RWPE2 (cell line): ENCODE measurements at places on chromosomes 4 and X.

DNA sequence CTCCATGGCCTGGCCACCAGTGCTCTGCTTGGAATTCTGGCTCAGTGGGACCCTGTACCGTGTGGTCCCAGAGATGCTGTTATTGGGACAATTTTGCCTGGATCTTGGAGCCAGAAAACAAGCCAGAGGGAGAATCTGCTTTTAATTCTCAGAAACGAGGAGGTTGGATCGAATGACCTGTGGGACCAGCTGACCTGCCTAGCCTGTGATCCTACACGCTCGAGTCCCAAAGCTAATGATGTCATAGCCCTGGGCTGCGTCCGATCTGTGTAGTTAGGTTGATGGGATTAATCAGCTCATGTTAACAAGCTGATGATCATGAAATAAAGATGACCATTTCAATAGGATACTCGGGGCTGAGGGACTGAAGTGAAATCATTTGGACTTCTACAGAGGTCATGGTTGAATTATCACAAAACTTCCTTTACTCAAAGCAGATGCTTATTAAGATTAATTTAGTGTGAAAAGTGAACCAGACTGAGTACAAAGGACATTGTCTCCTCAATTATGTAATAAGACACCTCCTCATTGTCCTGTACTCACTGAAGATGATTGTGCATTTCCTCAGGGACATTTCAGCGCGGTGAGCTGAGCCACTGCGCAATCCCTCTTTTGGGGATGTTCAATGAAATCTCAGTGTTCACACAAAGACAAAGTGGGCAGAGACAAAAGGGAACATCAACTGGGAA, 51.9 kb upstream of the STX18 start:
- DNase-seq, result no peak

GRCh38 chr4:139728840-139729239, 63.2 kb downstream of the MGST2 start:
- DNase-seq, result no peak

GRCh38 chr4:2893772-2894171, 50.1 kb downstream of the ADD1 start:
- DNase-seq, result no peak

DNA sequence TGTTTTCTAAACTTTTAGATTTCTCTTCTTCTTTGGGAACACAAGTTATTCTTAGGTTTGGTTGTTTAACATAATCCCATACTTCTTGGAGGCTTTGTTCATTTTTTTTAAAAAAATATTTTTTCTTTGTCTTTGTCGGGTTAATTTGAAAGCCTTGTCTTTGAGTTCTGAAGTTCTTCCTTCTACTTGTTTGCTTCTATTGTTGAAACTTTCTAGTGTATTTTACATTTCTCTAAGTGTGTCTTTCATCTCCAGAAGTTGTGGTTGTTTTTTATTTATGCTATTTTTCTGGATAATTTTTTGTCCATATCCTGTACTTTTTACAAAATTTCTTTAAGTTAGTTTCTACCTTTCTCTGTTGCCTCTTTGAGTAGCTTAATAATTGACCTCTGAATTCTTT, 116.1 kb downstream of the NPNT start:
- no peak for DNase-seq

GRCh38 chrX:97638621-97639020, 754.9 kb downstream of the RPA4 start:
- no peak for DNase-seq

DNA sequence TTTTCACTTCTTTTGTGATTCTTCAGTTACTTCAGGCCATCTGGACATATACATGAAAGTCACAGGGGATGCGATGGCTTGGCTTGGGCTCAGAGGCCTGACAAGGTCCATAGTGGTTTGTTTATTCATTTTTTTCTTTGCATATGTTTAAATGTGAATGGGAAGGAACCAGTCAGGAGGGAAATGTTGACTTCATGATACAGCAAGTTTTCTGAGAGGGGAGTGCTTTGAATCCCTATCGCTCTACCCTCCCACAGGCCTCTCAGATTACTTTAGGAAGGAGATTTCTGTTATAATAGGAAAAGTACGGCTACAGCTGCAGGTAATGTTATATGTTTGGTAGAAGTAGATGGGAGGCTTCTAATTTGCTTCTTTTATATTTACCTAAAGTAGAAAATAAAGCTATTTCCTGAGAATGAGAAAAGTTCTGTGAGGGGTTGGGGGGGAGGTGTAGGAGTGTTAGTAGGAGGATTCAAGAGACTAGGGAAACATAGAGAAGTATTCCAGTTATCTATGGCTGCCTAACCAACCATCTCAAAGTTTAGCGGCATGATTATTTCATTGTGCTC, 322.9 kb downstream of the RAPGEF2 start:
- DNase-seq, result no peak

- DNase-seq, result no peak
Observed at GRCh38 chrX:150966235-150966634, 16.9 kb upstream of the HMGB3 start.

- no peak for DNase-seq
Observed at GRCh38 chr4:81604683-81605218, 133.0 kb upstream of the RASGEF1B start.

DNA sequence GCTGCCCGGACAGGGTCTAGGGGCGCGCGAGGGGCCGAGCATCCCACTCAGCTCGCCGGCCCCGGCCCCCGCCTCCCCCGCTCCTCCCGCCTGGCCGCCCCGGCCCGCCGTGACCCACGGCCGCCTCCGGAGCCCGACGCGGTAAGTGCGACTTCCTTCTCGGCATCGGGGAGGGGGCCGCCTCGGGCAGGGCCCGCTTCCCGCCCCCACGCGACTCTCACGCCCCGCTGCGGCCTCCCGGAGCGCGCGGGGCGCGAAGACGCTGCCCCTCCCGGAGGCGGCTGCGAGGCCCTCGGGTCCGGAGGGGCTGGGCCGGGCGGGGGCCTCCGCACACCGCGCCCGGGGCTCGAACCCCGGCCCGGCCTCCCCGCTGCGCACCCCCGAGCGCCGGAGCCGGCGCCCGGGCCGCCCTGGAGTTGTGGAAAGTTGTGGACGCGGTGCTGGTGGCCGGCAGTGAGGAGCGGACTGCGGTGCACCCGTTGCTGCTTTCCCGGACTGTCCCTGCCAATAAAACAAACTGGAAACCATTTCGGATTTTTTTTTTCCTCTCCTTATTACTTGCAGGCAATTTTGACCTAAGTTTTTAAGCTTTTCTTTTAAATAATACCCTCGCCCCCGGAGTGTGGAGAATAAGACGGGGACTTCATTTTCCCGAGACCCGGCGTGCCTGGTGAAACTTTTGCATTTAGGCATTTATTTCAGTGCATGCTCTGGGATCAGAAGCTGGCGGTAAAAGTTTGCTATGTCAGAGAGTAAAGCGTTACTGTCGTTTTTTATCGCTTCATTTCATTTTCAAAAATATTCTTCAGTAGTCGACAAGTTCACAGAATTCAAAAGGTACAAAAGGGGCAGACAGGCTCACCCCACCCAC, 13.0 kb upstream of the TMEM156 start:
- DNase-seq, result no peak

DNA sequence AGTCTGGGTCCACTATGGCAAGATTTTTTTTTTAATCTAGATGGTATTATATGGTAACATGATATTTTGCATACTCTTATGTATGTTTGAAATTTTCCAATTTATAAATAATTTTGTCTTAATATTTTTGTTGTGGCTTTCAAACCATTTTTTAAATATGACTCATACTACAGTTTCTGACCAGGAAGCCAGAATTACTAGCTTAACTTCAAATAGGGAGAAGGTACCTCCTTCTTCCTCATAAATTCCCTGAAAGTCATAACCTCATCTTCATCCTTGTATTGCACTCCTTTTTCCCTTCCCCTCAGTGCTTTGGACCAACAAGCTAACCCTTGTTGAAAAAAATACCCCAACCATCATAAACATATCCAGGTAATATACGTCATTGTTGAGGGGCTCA, 21.6 kb downstream of the ARAP2 start:
- DNase-seq, result no peak

DNA sequence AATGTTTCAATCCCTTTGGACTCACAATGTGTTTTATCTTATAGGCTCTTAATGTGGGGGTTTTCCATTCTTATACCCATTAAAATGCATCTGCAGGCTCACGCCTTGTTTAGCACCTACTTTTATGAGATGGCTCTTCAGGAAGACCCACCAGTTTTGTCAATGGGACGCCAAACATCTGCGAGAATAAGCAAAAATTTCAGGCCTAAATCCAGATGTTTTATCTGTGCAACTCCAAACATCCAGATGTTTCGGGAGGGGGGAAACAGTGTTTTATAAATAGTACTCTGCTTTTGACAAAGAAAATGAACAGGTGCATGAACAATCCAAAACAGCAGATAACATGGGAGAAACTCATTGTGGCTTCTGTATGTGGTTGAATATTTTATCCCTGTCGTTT, 342.8 kb downstream of the DHX15 start:
- no peak for DNase-seq

DNA sequence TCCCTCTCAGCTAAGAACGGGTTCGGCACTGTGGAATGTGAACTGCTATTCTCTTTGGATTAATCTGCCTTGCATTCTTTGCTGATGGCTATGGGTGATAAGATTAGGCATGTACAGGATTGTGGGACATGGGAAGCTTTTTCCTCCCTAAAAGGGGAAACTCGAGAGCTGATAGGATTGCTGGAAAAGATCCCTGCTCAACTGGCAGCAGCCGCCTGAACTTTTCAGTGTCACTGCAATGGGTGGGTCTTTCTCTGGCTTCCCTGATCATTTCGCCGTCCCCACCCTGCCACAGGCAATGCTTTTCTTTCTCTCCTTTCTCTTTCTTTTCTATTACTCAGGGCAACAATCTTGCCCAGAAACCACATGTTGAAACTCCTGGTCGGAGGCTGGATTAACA, 20.5 kb downstream of the PAGE2 start:
- DNase-seq, result no peak

DNA sequence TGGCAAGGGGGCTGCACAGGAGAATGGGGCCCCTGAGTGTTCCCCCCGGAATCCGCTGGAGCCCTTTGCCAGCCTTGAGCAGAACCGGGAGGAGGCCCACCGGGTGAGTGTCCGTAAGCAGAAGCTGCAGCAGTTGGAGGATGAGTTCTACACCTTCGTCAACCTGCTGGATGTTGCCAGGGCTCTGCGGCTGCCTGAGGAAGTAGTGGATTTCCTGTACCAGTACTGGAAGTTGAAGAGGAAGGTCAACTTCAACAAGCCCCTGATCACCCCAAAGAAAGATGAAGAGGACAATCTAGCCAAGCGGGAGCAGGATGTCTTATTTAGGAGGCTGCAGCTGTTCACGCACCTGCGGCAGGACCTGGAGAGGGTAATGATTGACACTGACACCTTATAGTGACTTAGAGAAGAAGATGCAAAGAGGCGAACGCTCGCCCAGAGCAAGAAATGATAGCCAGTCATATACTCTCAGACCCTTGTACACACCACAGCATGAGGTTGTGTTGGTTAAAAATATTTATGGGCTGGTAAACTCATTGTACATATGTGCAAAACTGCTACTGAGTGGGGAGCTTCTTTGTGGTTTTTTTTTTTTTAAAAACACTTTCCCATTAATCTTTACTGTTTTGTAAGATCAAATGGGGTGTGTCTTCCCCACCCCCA, 52.5 kb downstream of the JADE1 start:
- DNase-seq, result no peak
